ENCODE measurements at places on chromosomes 7 and 10.

DNA sequence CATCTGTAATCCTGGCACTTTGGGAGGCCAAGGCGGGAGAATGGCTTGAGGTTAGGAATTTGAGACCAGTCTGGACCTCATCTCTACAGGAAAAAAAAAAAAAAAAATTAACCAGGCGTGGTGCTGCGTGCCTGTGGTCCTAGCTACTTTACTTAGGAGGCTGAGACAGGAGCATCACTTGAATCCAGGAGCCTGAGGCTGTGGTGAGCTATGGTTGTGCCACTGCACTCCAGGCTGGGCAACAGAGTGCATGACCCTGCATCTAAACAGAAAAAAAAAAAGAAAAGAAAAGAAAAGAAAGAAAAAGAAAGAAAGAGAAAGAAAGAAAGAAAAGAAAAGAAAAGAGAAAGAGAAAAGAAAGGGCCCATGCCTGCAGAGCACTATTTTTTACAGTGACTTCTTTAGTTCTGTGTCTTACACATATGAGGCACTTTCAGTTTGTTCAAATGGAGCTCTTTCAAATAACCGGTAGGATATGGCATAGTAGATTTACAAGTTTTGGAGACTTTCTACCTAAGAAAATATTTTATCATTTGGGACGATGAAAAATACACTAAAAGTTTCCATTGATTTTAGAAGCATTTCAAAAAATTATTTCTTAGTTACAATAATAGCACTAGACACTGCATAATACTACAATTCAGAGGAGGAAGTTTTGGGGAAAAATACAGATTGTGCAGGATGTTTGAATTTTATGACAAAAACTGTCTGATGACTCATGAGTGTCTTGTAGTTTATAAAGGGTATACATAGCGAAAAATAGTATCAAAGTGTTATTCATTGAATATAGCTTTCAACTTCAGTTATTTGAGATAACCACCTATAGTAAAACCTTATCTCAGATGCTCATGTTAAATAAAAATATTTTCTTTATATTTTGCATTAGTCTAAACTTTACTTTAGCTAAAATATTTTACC lies 75.9 kb downstream of the MDFIC start:
- peak; percentile 36 for DNase-seq

DNA sequence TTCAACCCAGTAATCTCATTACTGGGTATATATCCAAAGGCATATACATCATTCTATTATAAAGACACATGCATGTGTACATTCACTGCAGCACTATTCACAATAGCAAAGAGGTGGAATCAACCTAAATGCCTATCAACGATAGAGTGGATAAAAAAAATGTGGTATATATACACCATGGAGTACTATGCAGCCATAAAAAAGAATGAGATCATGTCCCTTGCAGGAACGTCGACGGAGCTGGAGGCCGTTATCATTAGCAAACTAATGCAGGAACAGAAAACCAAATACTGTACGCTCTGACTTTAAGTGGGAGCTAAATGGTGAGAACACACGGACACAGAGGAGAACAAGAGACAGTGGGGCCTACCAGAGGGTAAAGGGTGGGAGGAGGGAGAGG lies 105.5 kb downstream of the SLC25A13 start:
- DNase-seq, result no peak

DNA sequence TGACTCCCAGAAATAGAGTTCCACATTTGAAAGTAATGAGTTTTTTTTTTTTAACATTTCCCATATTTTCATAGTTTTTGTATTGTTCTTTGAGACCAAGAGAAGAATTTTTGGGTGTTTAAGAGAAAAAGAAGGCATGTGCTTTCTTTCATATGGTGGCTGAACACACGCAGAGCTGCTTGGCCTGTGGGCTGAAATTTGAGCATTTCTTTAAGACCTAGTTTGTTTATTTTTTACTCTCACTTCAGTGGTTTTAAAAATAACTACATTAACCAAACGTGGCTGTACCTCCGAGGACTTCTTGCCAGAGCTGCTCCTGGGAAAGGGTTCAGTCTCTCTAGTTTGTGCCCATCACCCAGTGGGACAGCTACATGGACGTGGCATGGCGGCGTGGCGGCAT lies 58.3 kb downstream of the INPP5A start:
- no peak for DNase-seq

GRCh38 chr7:69922026-69922803 lies 323.9 kb downstream of the AUTS2 start:
- DNase-seq, result no peak

- DNase-seq, result no peak
These were observed 319.9 kb downstream of the DPP6 start for GRCh38 chr7:154372011-154372601.

- DNase-seq, result no peak
These were observed 34.0 kb downstream of the PSAP start for GRCh38 chr10:71816936-71817618.

DNA sequence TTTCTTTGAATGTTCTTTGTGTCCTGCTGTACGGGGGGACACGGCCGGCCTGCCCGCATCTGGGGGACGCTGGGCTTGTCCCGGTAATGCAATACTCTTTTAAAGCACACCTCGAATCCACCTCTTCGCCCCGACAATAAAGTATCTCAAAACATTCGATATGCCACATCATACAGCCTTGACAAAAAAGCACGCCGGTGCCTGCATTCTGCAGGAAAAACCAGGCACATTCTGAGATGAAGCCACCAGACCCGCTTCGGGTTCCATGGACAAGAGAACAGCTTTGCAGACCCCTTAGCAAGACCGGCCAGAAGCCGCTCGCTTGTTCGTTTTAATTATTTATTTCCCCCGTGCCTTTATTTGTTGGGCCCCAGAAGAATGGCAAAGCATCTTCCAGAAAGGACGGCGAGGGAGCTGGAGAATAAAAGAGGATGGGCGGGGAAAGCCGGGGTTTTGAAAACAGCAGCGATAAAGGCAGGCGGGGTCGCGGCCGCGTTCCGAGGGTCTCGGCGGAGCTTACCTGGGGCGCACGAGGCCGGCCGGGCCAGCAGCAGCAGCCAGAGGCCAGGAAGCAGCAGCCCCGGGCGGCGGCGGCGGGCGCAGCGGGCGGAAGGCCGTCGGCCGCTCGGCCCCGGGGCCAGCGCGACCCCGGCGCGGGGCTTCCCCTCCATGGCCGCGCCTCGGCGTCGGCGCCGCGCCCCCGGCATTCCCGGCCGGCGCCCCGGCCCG lies 462 bp downstream of the KIAA1549 start:
- peak; percentile 5 for DNase-seq

DNA sequence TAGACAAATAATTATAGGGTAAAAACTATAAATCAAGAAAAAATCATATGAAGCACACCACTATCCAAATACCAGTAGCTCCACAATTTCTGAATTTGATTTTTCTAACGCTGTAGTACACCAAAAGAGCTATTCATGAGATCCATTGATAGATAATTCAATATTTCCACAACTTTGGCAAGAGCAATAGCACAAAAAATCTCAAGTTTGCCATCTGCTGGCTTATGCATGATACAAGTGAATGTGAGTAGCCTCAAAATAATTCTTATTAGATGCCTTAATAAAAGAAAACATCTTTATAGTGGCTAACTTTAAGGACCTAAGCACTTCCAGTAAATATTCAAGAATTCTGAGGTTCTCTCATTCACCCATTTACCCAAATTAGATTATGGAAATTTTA lies 2.2 kb upstream of the TMEM196 start:
- no peak for DNase-seq

DNA sequence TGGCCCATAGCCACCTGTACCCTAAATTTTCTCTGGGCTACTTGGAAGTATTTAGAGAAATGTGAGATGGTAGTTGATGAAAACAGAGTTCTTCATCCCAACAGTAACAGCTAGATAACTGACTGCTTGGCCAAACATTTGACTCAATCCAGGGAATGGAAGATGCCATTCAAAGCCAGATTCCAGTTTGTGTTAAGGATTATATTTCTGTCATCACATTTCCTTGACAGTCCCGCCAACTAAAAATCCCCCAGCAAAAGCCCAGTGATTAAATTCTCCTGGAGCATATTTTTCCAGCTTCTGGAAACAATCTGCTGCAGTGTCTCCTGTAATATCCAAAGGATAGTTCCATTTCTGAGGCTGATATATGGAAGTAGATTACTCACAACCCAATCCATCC lies 45.4 kb upstream of the PTN start:
- no peak for DNase-seq

GRCh38 chr10:58488921-58489320 lies 23.8 kb upstream of the BICC1 start:
- DNase-seq, result no peak

GRCh38 chr10:132448248-132448731 lies 51.3 kb downstream of the PWWP2B start:
- peak; percentile 89 for DNase-seq

- DNase-seq, result no peak
These were observed 154.9 kb downstream of the SDHAF3 start for GRCh38 chr7:97272237-97272975.

GRCh38 chr7:43735802-43736603 lies 6.7 kb upstream of the COA1 start:
- peak; percentile 38 for DNase-seq

DNA sequence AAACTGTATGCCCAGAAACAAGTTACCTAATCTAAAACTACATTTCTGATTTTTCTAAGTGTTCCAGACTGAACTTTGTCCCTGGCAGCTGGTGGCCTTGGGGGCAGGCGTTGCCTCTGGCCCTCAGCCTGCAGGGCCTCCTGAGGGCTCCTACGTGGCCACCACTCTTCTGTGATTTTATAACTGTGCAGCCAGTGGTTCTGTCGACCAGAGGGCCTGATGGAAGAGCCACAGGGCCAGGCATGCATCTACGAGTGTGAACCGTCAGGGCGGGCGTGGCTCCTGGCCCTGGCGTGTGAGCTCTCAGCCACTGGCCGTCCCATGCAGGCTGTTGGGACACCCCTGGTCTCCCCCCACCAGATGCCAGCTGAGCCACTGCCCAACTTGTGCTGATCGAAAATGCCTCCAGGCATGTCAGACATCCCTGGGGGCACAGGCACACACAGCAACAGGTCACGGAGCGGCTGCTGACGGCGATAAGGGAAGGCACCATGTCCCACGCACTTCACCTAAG lies 173.4 kb downstream of the ZMYND11 start:
- no peak for DNase-seq

DNA sequence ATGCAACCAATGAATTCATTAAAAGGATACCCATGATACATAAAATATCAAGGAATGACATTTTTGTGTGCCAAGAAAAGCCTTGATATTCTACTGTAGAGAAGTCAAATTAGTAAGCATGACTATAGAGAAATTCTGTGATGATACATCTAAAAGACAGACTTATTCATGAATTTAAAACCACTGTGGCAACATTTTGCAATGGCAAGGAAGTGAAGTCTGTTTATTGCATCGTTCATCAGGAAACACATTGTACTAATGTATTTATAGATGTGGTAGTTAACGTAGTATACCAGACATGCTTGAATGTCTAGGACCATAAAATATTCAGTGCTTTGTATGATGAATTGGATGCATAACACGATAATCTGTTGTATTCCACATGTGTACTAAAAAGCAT lies 9.3 kb upstream of the CLEC5A start:
- DNase-seq, result no peak

DNA sequence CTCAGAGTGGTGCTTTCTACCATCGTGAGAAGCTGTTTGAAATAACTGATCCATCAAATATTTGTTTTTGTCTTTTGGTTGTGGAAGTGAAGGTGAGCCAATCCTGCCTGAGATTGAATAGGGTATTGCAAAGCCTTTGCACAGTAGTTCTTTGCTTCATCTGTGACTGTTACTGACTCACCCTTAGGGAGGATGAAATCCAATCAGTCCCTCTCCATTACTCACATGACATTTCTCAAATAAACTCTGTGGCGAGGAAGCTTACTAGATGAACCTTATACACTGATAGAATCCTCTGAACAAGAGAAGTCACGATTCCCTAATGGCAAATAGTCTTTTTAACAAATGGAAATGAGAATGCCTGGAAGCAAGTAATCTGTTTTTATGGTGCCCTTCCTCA lies 31.9 kb downstream of the HEPACAM2 start:
- no peak for DNase-seq

DNA sequence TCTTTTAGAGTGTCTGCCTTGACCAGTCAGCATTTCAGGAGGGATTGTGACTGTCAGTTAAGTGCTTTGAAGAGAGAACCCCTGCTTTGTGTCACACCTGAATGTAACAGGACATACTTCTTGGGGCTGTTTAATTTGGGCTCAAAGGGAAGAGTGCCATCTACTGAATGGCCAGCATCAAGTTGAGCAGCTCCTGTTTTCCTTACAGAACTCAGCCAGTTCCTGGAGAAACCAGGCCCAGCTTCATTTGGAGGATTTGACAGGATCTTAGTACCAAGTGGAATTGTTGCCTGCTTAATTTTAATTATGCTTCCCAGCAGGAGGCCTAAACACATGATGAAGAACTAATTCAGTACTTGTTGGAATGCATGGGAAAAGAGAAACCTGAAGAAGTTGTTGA lies 8.3 kb downstream of the ADD3 start:
- DNase-seq, result no peak

DNA sequence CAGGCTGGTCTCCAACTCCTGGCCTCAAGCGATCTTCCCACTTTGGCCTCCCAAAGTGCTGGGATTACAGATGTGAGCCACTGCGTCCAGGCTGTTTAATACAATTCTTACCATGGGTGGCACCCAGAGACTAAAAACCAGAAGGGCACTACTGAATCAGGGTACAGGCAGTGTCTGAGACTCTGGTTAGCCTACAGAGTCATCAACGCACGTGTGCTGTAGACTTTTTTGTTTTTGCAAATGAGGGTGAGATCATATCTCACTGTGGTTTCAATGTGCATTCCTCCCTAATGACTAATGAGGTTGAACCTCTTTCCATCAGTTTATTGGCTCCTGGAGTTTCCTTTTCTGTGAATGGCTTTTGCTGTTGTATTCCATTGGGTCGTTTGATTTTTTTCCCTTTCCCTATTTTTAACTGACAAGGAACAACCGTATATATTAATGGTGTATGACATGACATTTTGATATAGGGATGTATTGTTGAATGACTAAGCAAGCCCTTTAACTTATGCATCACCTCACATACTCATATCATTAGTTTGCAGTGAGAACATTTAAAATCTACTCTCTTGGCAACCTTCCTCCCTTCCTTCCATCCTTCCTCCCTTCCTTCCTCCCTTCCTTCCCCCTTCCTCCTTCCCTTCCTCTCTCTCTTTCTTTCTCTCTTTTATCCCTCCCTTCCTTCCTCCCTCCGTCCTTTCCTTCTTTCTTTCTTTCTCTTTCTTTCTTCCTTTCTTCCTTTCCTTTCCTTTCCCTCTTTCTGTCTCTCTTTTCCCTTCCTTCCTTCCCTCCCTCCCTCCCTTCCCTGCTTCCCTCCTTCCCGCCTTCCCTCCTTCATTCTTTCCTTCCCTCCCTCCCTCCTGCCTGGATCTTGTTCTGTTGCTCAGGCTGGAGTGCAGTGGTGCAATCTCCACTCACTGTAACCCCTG lies 9.3 kb upstream of the TMEM270 start:
- no peak for DNase-seq
